IPS-NIHi11 (cell line): ENCODE measurements at places on chromosomes 1 and 21.

DNA sequence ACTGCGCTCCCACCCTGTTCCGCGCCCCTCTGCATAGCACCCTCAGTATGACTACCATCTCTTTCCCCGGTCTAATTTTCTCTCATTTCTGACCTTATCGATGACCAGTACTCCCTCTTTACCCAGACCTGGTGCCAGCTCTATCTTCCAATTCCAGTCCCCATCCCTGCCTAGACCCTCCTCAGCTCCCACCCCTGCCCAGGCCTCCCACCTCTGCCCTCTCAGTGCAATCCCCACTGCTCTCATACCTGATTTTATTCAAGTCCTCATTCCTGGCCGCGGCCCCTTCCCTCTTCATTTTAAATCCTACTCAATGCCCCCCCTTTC is 1.3 kb downstream of the USP24 start:
- DNase-seq: no peak

DNA sequence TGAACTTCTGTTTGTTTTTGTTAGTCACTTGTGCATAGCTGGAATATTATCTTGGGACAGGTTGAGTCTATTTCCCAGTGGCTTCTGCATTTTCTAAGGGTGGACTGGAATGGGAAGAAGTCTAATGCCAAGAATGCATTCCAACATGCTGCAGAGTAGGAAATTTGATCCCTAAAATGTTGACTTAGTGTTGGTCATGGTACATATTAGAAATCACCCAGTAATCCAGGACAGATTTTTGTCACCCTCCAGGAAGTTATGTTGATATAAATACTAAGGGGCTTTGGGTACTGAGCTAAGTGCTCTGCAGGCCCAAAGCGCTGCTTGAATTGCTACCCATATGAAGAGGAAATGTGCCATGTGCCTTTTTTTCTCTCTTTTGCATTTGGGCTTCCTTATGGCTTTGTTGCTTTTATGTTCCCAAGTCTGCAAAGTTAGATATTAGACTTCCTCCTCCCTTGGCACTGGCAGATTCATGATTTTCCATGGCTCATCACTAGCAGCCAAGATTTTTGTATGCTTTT is 10.0 kb downstream of the ARID1A start:
- no peak for DNase-seq

GRCh38 chr1:215285013-215285800 is 202.7 kb downstream of the KCNK2 start:
- DNase-seq: no peak

- DNase-seq: no peak
These were observed 39.4 kb downstream of the OR10Z1 start for GRCh38 chr1:158644449-158644848.

DNA sequence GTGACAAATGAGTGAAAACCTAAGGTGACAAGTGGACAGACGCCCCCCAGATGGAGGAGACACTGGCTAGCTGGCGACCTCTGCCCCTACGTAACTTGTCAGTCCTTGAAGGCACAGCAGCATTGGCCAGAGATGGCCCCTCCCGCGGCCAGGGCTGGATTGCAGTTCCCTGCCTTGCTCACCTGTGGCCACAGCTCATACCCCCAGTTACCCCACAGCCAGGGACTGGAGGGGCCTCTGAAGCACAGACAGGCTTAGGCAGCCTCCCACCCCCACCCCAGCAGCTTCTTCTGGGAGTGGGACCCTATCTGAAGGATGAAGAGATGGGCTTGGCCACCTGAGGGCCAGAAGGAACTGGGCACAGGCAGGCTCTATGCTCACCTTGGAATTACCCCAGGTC is 3.7 kb downstream of the HES3 start:
- DNase-seq: no peak

DNA sequence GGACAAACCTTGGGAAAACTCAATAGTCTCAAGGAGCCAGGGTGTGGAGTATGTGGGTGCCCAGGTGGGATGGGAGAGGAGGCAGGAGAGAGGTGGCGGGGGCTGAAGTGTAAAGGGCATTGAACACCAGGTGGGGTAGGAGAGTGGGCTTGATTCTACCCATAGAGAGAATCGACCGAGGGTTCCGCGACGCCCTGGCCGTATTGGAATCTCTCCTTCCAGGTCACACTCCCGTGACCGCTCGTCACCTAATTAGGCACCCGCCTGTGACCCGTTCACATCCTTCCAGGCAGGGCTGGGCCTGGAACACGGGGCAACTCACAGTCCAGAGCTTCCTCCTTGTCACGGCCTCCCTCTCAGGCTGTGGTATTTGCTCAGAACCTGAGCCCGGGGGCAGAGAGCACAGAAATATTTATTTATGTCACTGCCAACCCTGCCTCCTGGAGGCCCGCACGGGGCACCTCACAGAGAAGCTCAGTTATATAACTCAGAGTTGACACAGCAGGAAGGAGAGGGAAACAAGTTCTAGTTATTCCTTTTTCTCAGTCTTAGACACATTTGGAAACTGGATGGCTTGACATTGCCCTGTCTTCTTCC is 12.0 kb downstream of the NCMAP start:
- DNase-seq: no peak

DNA sequence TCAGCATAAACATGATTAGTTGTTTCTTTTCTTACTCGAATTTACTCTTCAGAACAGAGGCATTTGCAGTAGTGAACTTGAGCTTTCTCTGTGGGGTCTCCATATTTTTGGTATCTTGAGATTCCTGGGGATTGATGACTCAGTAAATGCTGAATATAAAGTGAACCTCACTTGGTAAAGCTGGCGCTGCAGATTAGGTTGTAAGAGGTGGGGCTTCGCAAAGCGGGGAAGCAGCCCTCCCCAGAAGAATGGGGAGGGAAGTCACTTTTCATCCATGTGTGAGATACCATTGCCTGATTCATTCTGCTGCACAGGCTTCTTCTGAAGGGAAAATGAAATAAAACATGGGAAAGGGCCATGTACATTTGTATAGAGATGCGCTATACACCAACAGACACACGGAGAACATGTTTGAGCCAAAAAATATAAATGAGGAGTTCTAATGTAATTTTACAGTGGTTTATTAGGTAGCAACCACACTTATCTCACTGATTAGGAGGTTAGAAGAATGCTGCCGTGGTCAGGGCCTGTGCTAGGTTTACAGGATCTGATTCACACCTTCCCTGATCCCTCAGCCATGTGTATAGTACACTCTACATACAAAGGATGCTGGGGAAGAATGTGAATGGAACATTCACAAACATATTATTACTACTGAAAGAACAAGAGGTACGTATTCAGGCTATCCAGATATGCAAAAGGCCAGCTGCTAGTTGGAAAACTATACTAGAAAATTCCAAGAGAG is 63.5 kb downstream of the DNTTIP2 start:
- DNase-seq: no peak

DNA sequence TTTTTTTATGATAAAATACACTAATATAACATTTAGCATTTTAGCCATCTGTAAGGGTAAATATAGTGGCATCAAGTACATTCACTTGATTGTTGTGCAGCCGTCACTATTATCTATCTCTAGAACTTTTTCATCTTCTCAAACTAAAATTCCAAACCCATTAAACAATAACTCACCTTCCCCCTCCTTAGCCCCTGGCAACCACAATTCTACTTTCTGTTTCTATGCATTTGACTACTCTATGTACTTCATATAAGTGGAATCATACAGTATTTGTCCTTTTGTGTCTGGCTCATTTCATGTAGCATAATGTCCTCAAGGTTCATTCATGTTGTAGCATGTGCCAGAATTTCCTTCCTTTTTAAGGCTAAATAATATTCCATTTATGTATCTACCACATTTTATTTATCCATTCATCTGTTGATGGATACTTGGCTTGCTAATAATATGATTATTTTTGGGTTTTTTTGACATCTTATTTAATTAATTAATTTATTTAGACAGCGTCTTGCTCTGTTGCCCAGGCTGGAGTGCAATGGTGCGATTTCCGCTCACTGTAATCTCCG is 69.6 kb upstream of the MACF1 start:
- DNase-seq: no peak

GRCh38 chr1:17523321-17524041 is 16.0 kb upstream of the ARHGEF10L start:
- DNase-seq: no peak

- DNase-seq: no peak
These were observed 36.4 kb downstream of the TMED5 start for GRCh38 chr1:93143769-93144168.

- DNase-seq: peak; percentile 46
These were observed 643 bp downstream of the CFAP298 start for GRCh38 chr21:32611471-32611997.

- no peak for DNase-seq
These were observed 294.1 kb upstream of the VAMP3 start for GRCh38 chr1:7476861-7477547.

DNA sequence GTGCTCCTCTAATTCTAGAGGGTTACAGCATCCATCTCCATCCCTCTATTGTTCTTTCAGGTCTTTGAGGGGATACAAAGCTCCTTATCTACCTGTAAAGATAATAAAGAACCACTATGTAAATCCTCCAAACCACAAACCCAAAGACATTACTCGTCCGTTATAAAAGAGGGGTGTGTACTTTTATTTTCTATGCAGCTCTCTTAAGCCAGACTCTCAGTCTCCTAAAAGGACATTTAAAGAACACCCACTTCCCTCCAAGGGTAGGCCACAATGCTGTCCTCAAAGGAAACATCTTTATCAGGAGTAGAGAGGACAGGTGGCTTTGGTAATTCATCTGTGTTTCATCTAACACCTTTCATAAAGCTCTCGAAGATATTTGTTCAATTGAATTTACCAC is 67.9 kb upstream of the DYNLT5 start:
- DNase-seq: no peak

- DNase-seq: no peak
These were observed 7.1 kb downstream of the ERVH48-1 start for GRCh38 chr21:42918291-42918690.

- no peak for DNase-seq
These were observed 147.2 kb upstream of the SGIP1 start for GRCh38 chr1:66386712-66387111.

GRCh38 chr1:223547316-223548114 is 118.0 kb downstream of the CAPN8 start:
- DNase-seq: no peak

GRCh38 chr1:8889925-8890785 is 11.7 kb upstream of the ENO1 start:
- DNase-seq: no peak

- peak; percentile 81 for DNase-seq
These were observed 45.4 kb upstream of the USP1 start for GRCh38 chr1:62391369-62391971.

GRCh38 chr1:65289449-65289848 is 19.9 kb upstream of the DNAJC6 start:
- no peak for DNase-seq

DNA sequence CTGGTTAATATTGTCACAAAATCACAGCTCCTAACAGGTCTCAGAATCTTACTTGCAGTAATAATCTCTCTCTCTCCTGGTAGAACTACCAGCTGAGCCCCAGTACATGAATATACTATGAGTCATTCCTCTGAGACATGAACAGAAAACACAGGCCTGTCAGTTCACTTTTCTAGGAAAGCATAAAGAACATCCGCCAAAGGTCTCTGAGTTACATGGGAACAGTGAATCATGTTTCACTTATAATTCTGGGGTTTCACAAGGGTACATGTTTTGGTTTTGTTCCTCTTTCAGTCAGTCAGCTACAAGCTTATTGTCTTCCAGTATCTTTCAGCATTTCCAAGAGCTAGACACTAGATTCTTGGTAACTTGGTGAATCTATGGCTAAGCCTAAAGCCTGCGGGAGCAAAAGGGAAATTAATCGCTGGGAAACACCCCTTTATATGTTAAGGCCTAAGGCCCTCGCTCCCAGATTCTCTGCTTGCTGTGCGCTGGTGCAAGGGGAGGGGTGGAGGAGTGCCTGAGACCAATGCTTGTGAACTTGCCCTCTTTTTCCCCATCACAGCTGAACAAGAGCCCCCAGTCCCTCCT is 31.7 kb downstream of the IFNGR2 start:
- no peak for DNase-seq

DNA sequence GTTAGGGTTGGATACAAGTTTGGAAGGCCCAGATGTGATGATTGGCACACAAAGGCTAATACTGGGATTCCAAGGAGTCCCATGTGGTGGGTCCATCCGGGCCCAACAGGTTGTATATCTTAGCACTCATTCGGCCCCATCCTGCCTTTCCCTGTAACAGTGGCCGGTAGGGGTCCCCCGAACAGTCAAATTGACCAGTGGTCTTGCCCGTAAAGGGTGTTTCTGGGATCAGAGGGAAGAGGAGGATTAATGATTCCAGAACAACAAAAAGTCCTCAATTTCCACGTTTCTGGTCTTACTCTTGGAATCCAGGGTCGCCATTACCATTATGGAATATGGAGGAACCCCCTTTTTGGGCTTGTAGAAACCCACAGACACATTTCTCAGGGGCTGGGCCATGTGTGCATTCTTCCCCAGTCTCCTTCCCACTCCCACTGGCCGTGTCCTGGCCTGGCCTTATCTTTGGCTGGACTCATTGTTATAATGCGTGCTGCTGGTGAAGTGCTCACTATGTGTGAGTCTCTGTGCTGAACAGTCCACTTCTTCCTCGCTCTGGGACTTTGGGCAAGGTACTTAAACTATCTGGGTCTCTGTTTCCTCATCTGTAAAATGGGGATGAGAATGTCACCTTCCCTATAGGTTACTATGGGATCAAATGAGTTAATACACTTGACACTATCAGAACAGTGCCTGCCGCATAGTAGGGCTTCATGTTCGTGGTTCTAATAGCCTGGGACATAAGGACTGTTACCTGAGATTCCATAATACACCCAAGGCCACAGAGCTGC is 161.8 kb downstream of the DYRK1A start:
- no peak for DNase-seq

GRCh38 chr1:167293057-167293456 is 72.4 kb downstream of the POU2F1 start:
- no peak for DNase-seq

GRCh38 chr1:184300446-184300845 is 86.4 kb upstream of the C1orf21 start:
- no peak for DNase-seq

DNA sequence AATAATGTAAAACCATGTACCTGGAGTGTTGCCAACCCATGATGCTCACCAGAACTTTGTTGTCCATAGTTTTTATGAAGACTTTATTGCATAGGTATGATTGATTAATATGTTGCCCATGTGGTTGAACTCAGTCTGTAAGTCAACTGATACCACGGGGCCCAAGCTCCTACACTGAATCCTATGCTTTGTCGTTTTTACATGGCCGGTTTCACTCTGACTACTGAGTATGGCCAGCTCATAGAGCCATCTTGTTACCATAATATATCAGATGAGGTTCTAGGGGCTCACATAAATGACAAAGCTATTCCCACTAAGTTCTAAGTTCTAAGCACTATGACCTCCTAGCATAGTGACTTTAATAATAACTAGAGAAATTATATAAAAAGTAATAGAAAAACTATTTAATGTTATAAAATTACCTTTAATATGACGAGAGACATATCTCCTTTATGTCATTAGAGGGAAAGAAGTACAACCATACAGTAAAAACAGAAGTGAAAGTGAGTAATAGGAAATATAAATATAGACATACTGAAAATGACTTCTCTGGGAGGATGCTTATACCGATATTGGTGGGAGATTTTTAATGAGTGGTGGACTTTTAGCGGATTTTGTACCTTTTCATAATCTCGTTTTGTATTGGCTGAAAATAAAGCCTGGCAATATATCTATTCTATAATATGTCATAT is 983.4 kb upstream of the PRMT6 start:
- DNase-seq: no peak

GRCh38 chr21:14405962-14406361 is 23.0 kb upstream of the HSPA13 start:
- DNase-seq: no peak
